ENCODE measurements at places on chromosomes 11 and 22. TPM values are rescaled to one million over a fixed set of nuclear protein-coding genes. Genes with fewer than 3 reads are reported as not detected.

NXPE4 gene
- not detected for total RNA-seq

DNA sequence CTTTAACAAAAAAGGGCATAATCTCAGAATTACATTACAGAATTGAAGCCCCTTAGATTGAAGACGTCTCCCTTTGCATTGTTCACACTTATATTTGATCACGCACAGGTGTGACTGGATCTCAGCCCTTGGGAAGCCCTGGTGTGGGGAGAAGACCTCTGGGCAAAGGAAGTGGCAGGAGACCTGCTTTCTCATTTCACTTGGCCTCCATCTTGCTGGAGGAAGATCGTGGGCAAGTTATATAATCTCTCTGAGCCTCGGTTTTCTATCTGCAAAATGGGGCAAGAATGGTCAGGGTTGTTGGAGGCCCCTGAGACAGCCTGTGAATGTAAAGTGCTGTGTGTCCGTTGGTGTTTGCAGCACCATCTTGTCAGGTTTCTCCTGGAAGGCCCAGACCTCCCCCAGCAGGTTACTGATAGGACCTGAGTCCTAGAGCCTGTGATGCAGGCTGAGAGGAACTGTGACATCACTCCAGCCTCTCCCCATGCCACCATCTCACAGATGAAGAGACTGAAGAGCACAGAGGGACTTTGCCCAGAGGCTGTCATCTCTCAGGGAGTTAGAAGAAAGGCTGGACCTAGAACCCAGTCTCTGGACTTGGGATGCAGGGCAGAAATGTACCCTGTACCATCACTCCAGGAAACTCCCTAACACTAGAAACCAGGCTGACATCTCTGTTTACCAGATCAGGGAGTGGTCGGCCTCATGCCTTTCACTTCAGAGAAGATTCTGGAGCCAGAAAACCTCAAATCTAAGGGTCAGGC, 1.1 kb upstream of the APOA1 start:
- H3K27me3 ChIP-seq, result no peaks in the 10 kb centered on the region
- H3K36me3 ChIP-seq, result peaks cover 4% of the 10 kb centered on the region
- no peak for DNase-seq
- H3K4me1 ChIP-seq, result peaks cover 10% of the 10 kb centered on the region
- no peak overlapping the region for H3K4me3 ChIP-seq
- H3K27ac ChIP-seq, result no peak overlapping the region

DNA sequence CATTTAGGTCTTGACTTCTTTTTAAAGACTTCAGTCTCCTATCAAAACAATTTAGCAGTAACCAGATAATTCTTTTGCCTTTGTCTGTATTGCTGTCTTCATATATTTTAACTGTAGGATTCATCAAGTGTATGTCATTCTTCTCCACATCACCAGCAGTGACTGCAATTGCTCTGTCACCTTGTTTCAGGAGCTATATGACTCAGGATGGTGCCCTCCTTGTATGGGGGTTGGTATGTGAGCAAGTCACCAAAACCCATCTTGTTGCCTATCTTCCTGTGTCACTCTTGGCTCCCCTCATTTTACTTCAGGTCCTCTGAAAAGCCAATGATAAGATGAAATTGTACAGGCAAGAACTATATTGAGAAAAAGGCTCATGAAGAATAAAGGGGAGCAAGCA, 256.9 kb upstream of the LUZP2 start:
- no peaks in the 10 kb centered on the region for H3K27me3 ChIP-seq
- H3K36me3 ChIP-seq, result no peaks in the 10 kb centered on the region
- DNase-seq, result no peak
- no peaks in the 10 kb centered on the region for H3K4me1 ChIP-seq
- no peak overlapping the region for H3K4me3 ChIP-seq

DNA sequence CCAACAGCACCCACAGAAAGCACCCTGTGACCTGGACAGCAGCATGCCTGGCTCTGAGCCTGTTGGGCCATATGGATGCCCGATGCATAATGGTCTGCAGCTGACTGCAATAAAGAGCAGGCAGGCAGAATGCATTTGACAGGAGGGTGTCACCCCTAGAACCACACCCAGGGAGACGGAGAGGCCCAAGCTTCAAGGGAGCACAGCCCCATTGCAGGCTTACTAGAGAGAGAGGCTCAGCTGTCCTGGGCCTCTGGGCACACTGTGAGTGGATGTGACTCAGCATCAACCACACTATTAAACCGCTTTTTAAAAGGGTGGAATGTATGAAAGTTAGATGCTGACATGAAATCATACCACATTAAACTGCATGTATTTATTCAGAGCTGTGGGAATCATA, 365.3 kb downstream of the CTTN start:
- no peak for DNase-seq
- H3K36me3 ChIP-seq, result no peaks in the 10 kb centered on the region
- H3K27me3 ChIP-seq, result no peaks in the 10 kb centered on the region
- no peak overlapping the region for H3K4me3 ChIP-seq

DNA sequence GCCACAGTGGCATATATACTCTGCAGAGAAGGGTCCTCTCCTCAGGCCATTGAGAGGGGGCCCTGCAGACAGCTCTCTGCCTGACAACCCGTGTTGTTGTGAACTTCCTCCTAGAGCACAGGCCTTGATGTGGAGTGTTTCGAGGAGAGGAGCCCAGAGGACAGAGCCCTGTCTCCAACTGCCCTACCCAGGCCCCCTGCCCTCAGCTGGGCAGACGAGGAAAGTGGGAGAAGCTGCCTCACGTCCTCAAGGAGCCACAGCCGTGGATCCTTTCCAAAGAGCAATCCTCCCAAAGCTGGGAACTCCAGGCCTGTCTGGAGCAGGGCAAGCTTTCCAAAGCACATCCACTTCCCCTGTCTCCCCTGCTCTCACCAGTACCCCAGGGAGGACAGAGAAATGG, 10.7 kb downstream of the LMO1 start:
- no peak overlapping the region for H3K27ac ChIP-seq
- no peaks in the 10 kb centered on the region for H3K4me1 ChIP-seq
- H3K4me3 ChIP-seq, result no peak overlapping the region
- no peaks in the 10 kb centered on the region for H3K36me3 ChIP-seq
- H3K27me3 ChIP-seq, result no peaks in the 10 kb centered on the region
- DNase-seq, result no peak

GRCh38 chr11:94727819-94728218, 40.3 kb upstream of the AMOTL1 start:
- H3K36me3 ChIP-seq, result no peaks in the 10 kb centered on the region
- no peak for DNase-seq
- no peak overlapping the region for H3K4me3 ChIP-seq
- peaks cover 2% of the 10 kb centered on the region for H3K27me3 ChIP-seq

CLDN5 gene
- 1.7 TPM for total RNA-seq

DNA sequence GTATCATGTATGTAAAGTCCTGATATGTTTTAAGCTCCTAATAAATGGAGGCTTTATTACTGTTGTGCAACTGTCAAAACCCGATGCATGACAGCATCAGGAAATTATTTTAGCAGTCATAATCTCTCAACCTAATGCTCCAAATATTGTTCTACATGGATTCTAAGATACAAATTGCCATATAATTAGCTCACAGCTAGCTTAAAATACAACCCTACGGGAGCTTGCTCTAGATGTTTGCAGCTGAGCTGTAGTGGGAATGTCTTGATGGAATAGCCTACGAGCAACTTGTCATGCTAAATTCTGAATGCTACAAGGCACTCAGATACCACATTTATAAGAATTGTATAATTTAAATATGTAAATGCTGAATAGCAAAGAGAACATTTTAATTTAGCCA, 109.8 kb downstream of the STK33 start:
- no peak overlapping the region for H3K27ac ChIP-seq
- no peaks in the 10 kb centered on the region for H3K4me1 ChIP-seq
- H3K27me3 ChIP-seq, result no peaks in the 10 kb centered on the region

OR8B4 gene
- total RNA-seq, result not detected

DNA sequence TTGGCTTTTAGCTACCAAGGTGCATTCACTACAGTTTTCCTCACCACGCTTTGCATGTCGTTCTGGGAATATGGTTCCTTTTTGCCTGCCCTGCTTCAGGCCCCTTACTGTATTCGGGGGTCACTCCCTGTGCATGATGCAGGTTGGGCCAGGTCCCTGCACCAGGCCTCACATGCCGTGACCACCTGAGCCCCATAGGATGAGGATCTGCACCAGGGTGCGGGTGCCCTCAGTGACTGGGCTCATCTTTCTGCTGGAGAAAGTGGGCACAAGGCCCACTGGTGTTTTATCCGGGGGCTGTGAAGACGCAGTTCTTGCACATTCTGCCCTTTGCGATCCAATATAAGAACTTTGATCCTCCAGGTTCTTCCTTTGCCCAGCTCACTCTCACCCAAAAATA, 45.7 kb upstream of the CABP7 start:
- peaks cover 89% of the 10 kb centered on the region for H3K36me3 ChIP-seq
- no peak overlapping the region for H3K27ac ChIP-seq
- no peak for DNase-seq
- H3K27me3 ChIP-seq, result no peaks in the 10 kb centered on the region
- H3K4me1 ChIP-seq, result no peaks in the 10 kb centered on the region

MFNG gene
- 148 TPM for total RNA-seq

GRCh38 chr11:980438-981357, 55.0 kb downstream of the AP2A2 start:
- H3K4me3 ChIP-seq, result no peak overlapping the region
- H3K4me1 ChIP-seq, result peaks cover 3% of the 10 kb centered on the region
- H3K27ac ChIP-seq, result no peak overlapping the region
- H3K27me3 ChIP-seq, result no peaks in the 10 kb centered on the region
- no peak for DNase-seq

- DNase-seq, result no peak
- no peak overlapping the region for H3K4me3 ChIP-seq
- H3K4me1 ChIP-seq, result no peaks in the 10 kb centered on the region
- H3K27me3 ChIP-seq, result no peaks in the 10 kb centered on the region
Observed at GRCh38 chr11:36077886-36078685, 134.2 kb downstream of the LDLRAD3 start.

GP1BB gene
- 6.4 TPM for total RNA-seq

GRCh38 chr22:30868663-30869385, 99.8 kb downstream of the MORC2 start:
- no peak overlapping the region for H3K27ac ChIP-seq
- no peaks in the 10 kb centered on the region for H3K4me1 ChIP-seq
- H3K4me3 ChIP-seq, result no peak overlapping the region

C22orf31 gene
- total RNA-seq, result not detected

DNA sequence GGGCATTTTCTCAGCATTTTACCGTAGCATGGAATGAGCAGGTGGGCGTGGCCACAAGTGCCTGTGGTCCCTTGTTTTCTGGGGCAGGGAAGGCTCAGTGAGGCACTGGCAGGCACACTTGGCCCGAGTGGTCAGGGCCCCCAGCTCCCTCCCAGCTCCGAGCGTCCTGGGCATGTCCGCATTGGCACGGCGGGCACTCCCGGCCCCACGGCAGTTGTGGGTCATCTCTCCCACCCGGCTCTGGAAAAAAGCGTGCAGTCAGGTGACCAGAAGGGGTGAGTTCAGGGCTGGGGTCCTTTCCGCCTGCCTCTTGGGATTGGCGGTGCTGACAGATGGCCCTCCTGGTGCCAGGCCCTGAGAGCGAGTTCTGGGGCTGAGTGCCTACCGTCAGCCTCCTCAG, 55.8 kb downstream of the GRAMD4 start:
- H3K4me3 ChIP-seq, result no peak overlapping the region
- peaks cover 36% of the 10 kb centered on the region for H3K4me1 ChIP-seq
- peaks cover 3% of the 10 kb centered on the region for H3K36me3 ChIP-seq
- H3K27me3 ChIP-seq, result no peaks in the 10 kb centered on the region

GRCh38 chr11:78313181-78313795, 104.3 kb downstream of the GAB2 start:
- H3K36me3 ChIP-seq, result no peaks in the 10 kb centered on the region
- no peaks in the 10 kb centered on the region for H3K27me3 ChIP-seq
- DNase-seq, result no peak
- no peak overlapping the region for H3K27ac ChIP-seq
- no peak overlapping the region for H3K4me3 ChIP-seq
- no peaks in the 10 kb centered on the region for H3K4me1 ChIP-seq

- no peak overlapping the region for H3K4me3 ChIP-seq
- no peak for DNase-seq
- H3K27ac ChIP-seq, result no peak overlapping the region
- no peaks in the 10 kb centered on the region for H3K36me3 ChIP-seq
- H3K27me3 ChIP-seq, result no peaks in the 10 kb centered on the region
Observed at GRCh38 chr22:39382410-39382809, 17.2 kb upstream of the TAB1 start.

EXPH5 gene
- total RNA-seq, result 1.8 TPM

HEPN1 gene
- total RNA-seq, result not detected

MAPK12 gene
- 2.0 TPM for total RNA-seq

DNA sequence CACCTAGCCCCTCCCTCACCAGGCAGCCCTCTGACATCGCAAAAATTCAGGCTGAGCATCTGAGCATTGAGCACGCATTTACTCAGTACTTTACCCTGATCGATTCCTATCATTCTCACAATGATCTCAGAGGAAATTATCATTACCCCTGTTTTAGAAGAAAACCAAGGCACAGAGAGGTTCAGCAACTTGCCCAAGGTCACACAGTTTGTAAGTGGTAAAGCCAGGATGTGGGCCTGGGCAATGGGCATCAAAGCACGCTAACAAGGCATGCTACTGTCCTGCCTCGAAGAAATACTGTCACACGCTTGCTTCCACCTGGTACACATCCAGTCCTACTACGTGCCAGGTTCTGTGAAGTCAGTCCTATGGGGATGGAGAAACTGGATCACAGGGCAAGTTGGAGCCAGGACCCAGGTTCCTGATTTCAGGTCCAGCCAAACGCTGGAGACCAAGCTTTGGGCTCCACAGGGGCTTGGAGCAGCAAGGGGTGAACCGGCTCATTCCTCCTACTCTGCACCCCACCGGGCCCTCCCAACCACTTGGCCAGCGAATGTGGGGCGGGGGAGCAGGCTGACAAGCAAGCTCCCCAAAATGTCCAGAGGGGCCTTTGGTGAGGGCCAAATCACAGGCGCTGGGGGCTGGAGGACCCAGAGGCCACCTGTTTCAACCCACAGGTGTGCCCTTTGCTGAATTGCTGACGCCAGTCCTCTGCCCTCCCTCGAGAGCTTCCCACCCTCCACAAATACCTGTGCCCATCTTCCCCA, 18.2 kb downstream of the KCNJ4 start:
- no peak overlapping the region for H3K27ac ChIP-seq
- no peaks in the 10 kb centered on the region for H3K27me3 ChIP-seq
- no peaks in the 10 kb centered on the region for H3K36me3 ChIP-seq
- DNase-seq, result no peak
- H3K4me3 ChIP-seq, result no peak overlapping the region
- H3K4me1 ChIP-seq, result no peaks in the 10 kb centered on the region

- H3K4me1 ChIP-seq, result no peaks in the 10 kb centered on the region
- H3K36me3 ChIP-seq, result no peaks in the 10 kb centered on the region
- no peak overlapping the region for H3K4me3 ChIP-seq
Observed at GRCh38 chr11:100031973-100032372, 655.1 kb upstream of the ARHGAP42 start.

- H3K27ac ChIP-seq, result no peak overlapping the region
- no peaks in the 10 kb centered on the region for H3K36me3 ChIP-seq
- no peak for DNase-seq
- H3K27me3 ChIP-seq, result peaks cover 25% of the 10 kb centered on the region
- H3K4me1 ChIP-seq, result no peaks in the 10 kb centered on the region
- H3K4me3 ChIP-seq, result no peak overlapping the region
Observed at GRCh38 chr11:120500414-120501071, 11.0 kb upstream of the GRIK4 start.
